ENCODE measurements at places on chromosomes 1 and 21.

GRCh38 chr21:29581393-29581792, 282.7 kb downstream of the BACH1 start:
- DNase-seq = no peak

DNA sequence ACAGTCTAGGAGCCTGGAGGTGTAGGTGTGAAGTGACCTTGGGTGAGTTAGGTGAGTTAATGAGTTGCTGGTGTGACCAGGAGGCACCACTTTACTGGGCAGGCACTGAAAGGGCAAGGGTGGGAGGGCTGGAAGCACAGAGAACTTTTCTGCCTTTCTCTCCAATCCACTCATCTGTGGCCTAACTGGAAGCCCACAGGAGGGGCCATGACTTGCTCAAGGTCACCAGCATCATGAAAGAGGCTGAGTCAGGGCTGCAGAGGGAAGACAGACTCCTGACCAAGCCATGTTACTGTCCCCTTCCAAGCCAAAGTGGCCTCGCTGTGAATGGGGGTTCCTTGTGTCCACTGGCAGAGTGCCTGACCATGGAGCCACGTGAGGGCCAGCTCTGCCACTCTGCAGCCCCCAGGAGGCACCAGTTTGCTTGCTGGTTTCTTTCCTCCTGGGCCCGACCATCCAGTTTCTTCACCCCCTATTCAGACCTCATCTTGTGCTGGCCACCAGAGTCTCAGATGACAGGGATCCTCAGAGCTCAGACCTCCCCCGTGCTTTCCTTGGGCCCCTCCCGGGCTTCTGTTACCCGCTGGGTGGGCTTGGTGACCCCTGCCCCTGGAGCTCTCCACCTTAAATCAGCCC, 4.3 kb upstream of the BSND start:
- DNase-seq = no peak

DNA sequence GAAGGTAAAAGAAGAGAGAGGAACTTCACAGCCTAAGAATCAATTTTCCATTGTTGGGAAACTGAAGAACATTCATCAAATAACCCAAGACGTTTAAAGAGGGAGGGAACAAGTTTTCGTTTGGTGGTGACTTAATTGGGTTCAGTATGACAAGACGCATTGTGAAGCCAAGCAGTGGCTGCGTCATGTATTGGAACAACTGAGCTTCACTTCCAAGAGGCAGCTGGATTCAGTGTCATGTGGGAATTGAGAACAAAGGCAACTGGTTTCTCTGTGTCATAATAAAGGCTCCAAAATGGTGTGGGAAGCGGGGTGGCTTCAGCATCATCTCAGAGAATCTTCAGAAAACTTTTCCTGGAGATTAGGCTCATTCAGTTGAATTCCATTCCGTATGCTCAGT, 29.8 kb upstream of the RC3H1 start:
- no peak for DNase-seq

GRCh38 chr1:119075614-119076013, 64.8 kb downstream of the WARS2 start:
- DNase-seq = no peak

DNA sequence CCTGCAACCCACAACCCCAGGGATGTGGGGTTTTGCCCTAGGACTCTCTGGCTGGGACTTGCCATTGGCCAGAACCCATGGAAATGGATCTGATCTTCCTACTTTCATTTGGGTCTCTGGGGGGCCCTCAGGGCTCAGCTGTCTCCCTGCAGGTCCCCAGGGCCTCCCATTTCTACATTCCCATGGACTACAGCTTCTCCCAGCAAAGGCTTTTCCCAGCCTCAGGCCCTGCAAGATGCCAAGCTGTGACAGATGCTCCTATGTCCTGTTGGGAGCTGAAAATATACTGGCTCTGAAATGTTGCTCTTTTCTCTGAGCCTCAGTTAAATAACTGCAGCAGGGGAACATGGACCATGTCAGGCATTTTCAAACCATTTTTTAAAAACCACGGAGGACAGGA, 99.5 kb upstream of the IGSF21 start:
- no peak for DNase-seq

DNA sequence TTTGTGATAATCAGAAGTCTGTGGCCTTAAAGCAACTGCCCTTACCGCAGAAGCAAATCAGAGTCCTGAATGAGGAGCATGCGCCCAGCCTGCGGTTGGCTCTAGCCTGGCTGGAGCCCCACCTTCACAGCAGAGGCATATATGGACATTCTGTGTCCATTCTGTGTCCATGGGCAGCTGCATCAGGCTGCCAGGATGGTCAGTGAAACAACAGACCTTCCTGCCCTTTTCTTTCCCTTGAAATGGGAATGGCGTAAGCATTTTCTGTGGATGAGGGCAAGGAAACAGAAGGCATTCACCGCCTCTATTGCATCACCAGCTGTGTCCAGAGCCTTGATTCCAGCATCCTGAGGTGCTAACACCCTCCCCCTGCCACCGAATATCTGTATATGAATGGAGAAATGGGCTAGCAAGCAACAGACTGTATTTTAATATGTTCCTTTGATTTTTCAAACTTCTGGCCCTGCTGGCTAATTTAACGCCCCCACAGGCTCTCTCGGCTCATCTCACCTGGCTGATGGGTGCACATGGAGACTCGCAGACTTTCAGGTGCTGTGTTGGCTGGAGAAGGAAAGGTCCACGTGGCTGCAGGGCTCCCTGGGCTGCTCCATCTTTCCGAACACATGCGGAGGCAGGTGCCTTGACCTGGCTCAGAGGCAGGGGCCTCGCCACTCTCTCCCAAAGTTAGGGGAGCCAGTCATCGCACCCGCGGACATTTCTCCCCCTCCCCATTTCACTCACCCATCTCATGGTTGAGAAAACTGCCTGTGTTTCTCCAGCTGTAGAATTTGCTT, 159.2 kb downstream of the GALNT2 start:
- no peak for DNase-seq

Data from effector CD8-positive, alpha-beta T cell (primary cell).